ENCODE measurements at places on chromosomes 12 and 14.

GRCh38 chr14:105843444-105844046 lies 317.2 kb downstream of the TMEM121 start:
- no peak for DNase-seq

- no peak for DNase-seq
Measured at GRCh38 chr12:107884769-107885694, 110.5 kb downstream of the ASCL4 start.

DNA sequence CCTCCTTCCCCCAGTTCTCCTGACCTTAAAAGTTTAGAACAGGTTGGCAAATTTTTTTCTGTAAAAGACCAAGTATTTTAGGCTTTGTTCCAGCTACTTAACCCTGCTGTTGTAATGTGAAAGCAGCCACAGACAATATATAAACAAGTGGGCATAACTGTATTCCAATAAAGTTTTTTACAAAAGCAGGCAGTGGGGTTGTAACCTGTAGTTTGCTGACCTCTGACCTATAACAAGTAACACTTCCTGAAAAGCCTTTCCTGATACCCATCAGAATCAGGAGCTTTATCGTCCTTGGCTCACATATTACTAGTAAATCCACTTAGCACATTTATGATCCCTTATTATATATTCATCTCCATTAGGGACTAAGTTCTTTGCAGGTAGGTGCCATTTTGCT lies 13.1 kb upstream of the SMARCC2 start:
- no peak for DNase-seq

DNA sequence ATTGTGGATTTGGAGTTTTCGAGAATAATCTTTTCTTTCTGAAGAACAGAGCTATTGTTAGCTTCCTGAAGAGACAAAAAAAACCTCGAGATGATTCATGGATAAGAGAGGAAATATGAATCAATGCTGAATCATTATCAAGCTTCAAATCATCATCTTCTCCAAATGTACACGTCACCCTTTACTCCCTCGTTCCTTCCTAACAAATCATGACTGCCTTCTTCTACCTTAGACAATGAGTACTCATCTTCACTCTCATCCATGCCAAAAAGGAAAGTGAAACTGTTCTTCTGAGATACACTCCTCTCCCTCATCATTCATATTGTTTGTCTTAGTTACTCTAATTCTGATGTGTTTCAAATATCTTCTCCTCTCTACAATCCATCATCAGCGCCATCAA lies 1115.8 kb upstream of the ATXN7L3B start:
- peak; percentile 27 for DNase-seq

GRCh38 chr12:77294016-77294415 lies 228.6 kb upstream of the E2F7 start:
- DNase-seq = no peak

Data from non-pigmented ciliary epithelial cell (primary cell).